ENCODE measurements at places on chromosomes 12 and 14.

- no peak for DNase-seq
Observed at GRCh38 chr14:92321701-92322100, 1.3 kb upstream of the SLC24A4 start.

- no peak for DNase-seq
Observed at GRCh38 chr14:103973354-103973753, 31.0 kb upstream of the RD3L start.

DNA sequence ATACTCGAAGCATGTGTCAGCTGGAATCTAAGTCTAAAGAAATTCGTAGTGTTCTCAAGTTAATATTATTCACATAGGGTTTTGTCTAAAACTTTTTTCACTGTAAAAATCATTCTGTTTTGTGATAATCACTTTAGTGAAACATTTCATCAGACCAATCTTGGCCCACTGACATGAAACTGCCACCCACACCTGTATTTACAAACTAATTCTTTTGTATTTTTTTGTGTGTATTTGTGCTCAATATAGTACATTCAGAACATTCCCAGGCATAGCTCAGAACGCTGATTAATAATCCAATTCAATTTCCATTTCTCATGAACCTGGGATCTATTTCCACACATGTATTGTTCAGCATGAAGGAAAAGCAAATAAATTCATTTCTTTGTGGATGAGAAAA, 191.7 kb downstream of the RASSF9 start:
- no peak for DNase-seq

GRCh38 chr12:53789570-53789969, 37.8 kb upstream of the CISTR start:
- no peak for DNase-seq

DNA sequence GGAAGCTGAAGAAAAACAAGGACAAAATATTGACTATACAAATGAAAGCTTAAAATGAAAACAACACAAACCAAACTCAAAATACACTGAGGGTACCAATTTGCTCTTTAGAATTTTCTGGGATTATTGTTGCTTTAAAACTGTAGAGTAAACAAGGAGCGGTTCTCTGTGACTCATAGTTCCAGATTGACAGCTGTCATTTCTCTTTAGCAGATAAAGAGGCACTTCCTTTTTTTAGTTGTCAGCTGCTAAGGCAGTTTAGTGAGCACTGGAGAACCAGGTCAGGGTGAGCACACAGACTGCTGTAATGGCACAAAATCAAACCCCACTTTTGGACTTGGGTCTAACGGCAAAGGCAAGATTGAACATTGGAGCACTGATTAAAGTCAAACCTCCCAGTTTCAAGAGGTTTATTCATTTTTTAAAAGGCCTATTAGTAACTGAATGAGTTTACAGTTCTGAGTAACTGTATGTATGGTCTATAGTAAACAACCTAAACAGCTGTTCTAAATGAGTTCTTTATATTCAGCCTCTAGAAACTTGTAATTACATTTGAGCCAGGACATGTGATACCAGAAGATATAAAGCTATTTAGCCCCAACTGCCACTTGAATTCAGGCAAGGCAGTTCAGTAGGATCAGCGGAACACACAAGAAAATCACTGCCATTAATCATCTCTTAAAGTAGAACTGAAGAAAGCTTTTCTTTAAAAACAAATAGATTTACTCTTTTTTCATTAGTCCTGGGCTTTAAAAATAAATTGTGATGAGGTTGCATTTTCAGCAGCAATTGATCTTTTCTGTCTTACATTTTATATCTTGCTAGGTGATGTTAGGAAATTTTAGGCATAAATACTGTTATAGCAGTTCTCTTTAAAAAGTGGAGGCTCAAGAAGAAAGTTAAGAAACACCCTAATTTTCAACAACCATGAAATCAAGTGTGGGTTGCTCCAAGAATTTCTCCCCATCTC, 71.7 kb upstream of the PRICKLE1 start:
- DNase-seq, result no peak

DNA sequence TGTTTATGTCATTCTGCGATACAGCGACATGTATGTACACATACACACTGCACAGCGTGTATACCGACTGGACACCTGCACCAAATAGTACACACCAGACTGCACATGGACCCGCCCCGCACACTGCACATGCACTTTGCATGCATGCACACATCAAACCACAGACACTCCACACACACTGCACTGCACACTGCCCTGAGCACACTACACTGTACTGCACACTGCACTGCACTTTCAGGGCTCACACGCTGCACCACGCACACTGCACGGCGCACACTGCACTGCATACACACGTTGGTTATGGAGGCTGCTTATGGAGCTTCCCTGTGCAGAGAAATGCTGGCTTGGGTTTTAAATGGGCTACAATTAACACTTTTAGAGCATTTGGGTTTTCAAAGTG, 1.6 kb downstream of the PAPLN start:
- DNase-seq, result no peak

- DNase-seq, result no peak
Observed at GRCh38 chr12:13090054-13090453, 13.4 kb downstream of the GSG1 start.

- no peak for DNase-seq
Observed at GRCh38 chr14:29806124-29806517, 121.5 kb downstream of the PRKD1 start.

- DNase-seq, result no peak
Observed at GRCh38 chr14:50310445-50310844, 1.6 kb downstream of the L2HGDH start.

GRCh38 chr14:104096751-104097700, 11.5 kb downstream of the ASPG start:
- no peak for DNase-seq

DNA sequence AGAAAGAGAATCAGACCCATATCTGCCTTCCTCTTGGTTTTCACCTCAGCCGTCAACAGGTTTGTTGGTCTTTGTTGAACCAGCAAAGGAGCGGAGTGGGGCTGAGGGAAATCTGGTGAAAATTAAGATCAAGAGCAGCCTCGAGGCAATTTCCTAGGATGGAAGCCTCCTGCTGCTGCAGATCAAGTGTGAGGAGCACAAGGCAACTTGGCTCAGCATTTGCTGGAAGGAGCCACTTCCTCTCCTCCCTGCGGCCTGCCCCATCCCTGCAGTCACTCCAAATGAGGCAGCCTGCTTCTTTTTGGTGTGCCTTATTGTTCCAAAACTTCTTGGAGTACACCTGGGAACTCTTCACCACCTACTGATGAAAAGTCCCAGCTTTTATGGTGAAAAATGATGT, 4.9 kb downstream of the TC2N start:
- DNase-seq, result no peak

DNA sequence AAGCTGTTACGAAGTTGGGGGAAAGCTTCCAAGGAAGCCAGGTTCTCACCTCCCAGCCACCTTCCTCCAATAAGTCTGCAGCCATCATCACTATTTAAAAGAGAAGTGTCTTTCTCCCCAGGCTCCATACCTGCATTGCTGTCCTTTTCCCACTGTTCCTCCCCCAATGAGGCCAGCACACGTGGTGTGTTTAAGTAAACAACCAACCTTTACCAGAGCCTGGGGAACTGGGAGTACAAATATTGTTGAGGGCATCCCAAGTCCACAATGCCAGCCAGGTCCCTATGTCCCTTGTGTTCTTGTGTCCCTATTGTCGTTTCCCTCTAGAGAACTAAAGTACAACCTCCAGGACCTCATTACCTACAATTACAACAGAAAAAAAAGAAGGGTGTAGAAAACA, 49.2 kb upstream of the PNMA1 start:
- DNase-seq, result no peak

- no peak for DNase-seq
Observed at GRCh38 chr14:100534528-100535286, 52.5 kb downstream of the BEGAIN start.

DNA sequence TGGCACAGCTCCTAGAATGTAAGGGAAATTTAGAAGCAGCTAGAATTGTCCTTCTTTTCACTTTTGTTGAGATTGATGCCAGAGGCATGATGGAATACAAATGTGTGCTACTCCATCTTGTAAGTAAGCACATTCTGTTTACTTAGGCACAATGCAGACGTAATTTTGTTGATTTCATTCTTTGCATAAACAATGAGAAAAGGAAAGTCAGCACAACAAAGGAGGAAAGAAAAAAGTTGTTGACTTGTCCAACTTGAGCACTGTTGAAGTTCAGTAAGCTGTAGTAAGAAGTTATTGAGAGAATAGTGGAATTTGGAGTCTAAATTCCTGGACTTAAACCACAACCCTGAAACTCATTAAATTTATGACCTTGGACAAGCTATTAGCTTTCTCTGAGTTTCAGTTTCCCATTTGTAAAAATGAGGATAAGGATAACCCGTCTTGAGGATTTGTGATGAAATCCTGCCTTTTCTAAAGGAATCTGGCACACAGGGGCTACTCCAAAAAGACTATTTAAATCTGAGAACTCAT, 19.4 kb upstream of the CNTN1 start:
- no peak for DNase-seq

- no peak for DNase-seq
Observed at GRCh38 chr12:48442179-48442847, 30.0 kb upstream of the ANP32D start.

DNA sequence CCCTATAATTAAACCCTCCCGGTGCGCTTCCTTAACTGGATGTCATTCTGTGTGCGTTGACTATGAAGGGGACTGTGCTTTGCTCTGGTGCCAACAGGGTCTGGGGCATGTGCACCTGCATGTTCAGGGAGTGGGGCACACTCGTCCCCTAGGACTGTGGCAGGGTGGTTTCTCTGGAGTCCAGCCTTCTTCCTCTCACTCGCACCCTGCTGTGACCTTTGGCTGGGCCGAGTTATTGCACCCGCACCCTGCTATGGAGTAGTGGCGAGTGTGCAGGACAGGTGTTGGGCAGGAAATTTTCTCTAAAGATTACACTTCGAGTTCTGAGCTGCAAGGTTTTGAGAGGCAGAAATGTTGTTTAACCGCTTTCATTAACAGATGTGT, 138.9 kb downstream of the PLXNC1 start:
- no peak for DNase-seq

GRCh38 chr14:58752771-58753201, 115.0 kb downstream of the DACT1 start:
- DNase-seq, result no peak

GRCh38 chr12:5614256-5614655, 182.3 kb downstream of the NTF3 start:
- no peak for DNase-seq

DNA sequence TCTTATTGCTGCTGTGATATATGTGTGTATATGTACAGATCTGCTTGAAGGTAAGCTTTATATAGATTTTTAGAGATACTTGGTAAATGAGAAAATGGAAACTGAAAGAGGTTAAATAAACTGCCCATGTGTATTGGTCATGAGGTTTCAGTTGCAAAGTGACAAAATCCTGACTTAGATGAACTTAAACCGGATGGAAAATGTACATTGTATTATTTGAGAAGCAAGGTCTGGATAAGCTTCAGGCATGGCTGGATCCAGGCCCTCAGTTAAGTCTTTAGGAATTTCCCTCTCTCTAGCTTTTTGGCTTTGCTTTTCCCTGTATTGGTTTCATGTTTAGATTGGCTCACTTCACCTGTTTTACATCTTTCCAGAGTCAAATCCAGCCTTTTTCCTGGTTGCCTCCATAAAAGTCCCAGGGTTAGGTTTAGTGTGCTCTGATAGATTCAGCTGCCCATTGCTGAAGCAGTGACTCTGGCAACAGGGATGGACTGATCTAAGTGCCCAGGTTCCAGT, 21.0 kb upstream of the MAP1LC3B2 start:
- no peak for DNase-seq

All from NCI-H2029 (cell line).